A549 treated with RU486 at 1 μM for 4 hours (cell line): ENCODE measurements at places on chromosomes 13 and 19. TPM values are rescaled to one million over a fixed set of nuclear protein-coding genes. Genes with fewer than 3 reads are reported as not detected.

C1QTNF9B gene
- total RNA-seq = not detected in 5 replicates

ZNF560 gene
- total RNA-seq = not detected in 5 replicates

CEACAM16 gene
- total RNA-seq = 0.14 to 0.30 TPM (median 0.15 TPM) in 3 of 5 replicates, not detected in the others

ATP8B3 gene
- total RNA-seq = 1.8 to 3.8 TPM (median 2.6 TPM) in 5 replicates

C19orf85 gene
- total RNA-seq = not detected in 5 replicates

ZNF699 gene
- 0.63 to 1.7 TPM (median 0.87 TPM) in 5 replicates for total RNA-seq
